Stimulated activated CD4-positive, alpha-beta T cell treated with anti-CD3 and anti-CD28 coated beads, TNF-alpha, amount 100 ng/mL, for 4 hours (primary cell): ENCODE measurements at places on chromosomes 3 and 15.

GRCh38 chr3:36538136-36538749 lies 157.9 kb downstream of the STAC start:
- no peak for DNase-seq

GRCh38 chr3:52831500-52832301 lies 1.2 kb upstream of the ITIH4 start:
- no peak for DNase-seq

DNA sequence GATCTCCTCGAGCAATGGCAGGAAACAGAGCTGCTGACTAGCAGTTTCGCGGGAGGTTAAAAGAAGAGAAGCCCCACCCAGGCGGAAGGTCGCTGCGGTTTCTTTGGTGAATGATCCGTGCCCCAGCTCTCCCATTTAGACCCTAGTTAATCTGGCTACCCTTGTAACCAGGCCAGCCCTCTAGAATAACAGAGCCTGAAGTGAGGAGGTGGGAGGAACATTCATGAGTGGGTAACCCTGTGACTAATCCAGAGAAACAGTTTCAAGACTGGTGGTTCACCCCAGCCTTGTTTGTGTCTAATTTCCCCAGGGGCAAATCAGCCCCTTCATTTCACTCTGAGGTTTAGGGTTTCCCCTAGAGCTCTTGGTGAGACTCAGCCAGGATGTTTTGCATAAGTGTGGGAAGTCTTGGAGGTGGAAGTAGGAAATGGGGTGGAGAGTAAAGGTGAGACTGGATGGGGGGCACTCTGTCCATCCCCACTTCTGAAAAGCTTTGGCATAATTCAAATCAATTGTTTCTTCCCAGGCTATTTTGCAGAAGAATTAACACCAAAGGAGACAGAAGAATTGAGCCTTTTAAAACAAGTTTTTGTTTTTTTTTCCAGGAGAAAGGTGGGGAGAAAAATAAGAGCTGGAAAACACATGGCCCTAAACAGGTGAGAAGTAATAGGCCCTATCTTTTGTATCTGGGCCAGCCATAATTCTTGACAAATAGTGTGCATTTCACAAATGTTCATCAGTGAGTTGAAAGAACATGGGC lies 303.1 kb downstream of the RPLP1 start:
- DNase-seq: peak; percentile 38

DNA sequence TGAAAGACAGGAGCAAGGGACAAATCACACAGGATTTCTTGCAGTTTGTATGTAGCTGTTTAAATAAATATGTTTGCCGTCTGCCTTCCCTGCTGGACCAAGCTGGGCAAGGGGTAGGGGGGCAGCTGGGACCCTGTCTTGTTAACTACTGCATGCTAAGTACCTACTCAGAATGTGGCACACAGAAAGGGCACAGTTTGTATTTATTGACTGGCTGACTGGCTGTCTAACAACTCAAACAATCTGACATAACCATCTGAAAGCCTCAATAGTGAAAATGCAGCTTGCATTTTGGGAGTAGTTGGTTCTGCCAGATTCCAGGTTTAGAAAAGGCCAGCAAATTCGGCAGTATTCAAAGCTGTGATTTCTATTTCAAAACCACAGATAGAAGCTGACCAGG lies 16.6 kb upstream of the MAGI1 start:
- no peak for DNase-seq

GRCh38 chr15:25169318-25169717 lies 214.5 kb downstream of the SNRPN start:
- DNase-seq: no peak

GRCh38 chr3:195859846-195860411 lies 48.2 kb upstream of the MUC4 start:
- DNase-seq: no peak

- no peak for DNase-seq
Observed at GRCh38 chr3:187798126-187798525, 52.9 kb upstream of the BCL6 start.

DNA sequence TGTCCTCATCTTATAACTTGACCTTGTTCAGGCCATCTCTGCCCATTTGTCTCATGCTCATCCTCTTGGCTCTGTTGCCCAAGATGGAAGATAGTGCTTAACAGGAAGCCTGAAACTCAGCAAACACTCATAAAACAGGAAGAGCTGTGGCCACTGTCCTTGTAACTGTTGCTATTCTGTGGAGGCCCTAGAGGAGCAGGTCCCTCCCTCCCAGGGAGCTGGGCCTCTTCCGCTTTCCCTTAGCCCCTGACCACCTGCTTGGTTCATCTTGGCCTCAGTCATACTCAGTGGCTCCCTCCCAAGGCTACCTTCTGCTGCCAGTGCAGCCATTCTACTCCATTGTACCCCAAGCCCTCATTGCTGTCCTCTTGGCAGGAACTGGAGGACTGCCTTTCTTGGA lies 3.5 kb downstream of the MAPKAPK3 start:
- DNase-seq: no peak

GRCh38 chr3:98022978-98023820 lies 11.9 kb downstream of the GABRR3 start:
- peak; percentile 99 for DNase-seq
